Activated CD8-positive, alpha-beta memory T cell treated with anti-CD3 and anti-CD28 coated beads, Interleukin-2, amount 50 U/mL, for 4 hours (primary cell): ENCODE measurements at places on chromosomes 7 and 10.

DNA sequence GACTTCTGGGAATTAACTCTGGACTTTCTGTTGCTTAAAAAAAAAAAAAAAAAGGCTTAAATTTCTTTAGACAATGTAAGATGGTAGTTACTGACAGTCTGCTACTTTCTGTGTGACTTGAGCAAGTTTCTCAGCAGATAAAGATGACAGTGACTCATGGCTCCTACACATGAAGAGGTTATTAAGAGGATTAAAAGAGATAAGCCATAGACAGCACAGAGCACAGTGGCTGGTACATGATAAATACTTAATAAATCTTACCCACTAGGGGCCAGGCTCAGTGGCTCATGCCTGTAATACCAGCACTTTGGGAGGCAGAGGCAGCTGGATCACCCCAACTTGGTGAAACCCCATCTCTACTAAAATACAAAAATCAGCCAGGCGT, 174.8 kb downstream of the JAZF1 start:
- DNase-seq, result no peak

DNA sequence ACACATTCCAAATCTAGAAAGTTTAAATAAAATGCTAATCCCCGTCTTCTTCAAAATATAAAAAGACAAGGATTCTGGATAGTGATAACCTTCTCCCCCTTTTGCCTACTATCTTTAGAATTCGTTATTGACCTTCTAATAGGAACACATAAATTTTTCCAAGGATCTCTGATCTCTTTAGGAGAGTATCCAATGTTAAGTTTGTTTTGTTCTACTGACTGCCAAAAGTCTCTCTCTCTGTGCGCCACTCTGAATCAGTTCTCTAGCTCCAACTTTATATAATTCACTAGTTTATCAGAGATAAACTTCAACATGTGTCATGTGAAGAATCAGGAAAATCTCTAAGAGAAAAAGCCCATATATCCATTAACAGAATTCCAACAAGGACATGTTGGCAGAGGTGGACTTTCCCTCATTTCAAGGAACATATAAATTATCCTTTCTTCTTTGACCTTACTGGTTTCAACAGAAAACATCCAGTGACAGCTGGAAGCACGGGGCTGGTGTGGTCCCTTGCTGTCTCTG, 615.6 kb downstream of the KCNMA1 start:
- no peak for DNase-seq

DNA sequence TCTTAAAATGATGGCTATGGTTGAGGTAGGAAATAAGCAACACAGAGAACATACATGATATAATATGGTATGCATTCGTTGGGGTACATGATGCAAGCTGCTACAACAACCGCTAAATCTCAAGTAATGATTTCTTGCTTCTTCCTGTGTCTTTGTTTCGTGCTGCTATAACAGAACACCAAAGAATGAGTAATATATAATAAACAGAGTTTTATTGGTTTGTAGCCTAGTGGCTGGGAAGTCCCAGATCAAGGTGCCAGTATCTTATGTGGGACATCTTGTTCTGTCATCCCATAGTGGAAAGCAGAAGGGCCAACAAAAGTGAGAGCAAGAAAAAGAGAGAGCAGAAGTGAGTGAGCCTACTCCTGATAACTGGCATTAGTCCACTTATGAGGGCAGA, 689.7 kb downstream of the SUGCT start:
- no peak for DNase-seq

DNA sequence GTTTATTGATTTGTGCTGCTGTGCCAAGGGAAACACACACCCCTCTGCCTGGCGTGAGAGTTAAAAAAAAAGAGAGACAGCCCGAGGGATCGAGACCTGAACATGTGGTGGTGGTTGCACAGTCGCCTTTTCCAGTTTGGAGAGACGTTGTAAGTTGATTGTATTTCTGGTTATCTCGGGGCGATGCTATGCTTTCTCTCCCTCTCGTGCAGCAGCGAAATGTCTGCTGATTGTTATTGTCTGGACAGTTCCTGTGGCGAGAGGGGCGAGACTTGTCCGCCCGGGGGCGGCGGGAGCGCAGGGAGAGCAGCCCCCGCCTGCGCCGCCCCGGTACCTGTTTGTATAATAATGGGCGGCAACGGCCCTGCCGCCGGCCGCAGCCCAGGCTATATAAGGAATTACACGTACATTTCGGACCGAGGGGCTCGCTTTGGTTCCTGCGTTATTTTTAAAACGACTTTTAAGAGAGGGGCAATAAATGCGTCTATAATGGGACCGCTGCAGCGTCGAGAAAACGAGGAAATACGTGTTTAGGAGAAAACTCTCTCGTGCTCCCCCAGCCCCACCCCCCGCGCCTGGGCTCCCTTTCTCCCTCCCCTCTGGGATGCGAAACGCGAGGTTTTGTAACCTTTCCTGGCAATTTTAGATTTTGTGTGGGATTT, 1.7 kb downstream of the ZEB1 start:
- peak; percentile 20 for DNase-seq

GRCh38 chr10:63260860-63261251, 127.7 kb downstream of the NRBF2 start:
- no peak for DNase-seq

DNA sequence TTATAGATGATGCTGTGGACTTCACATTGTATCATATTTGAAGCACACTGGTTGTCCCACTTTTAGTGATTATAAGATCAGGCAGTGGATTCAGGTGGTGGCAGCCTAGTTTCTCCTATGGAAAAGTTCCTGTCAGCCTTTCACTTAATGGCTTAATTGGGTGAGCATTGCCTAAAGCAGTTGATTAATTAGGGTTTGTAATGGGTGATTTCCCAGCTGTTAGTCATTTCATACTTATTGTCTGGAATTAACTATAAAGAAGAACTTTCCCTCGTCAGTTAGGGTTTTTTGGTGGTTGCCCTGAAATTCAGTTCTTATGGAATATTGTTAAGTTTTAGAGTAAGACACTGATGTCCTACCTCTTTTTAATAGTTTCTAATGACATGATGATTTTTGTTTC, 78.8 kb downstream of the SLC25A40 start:
- no peak for DNase-seq

DNA sequence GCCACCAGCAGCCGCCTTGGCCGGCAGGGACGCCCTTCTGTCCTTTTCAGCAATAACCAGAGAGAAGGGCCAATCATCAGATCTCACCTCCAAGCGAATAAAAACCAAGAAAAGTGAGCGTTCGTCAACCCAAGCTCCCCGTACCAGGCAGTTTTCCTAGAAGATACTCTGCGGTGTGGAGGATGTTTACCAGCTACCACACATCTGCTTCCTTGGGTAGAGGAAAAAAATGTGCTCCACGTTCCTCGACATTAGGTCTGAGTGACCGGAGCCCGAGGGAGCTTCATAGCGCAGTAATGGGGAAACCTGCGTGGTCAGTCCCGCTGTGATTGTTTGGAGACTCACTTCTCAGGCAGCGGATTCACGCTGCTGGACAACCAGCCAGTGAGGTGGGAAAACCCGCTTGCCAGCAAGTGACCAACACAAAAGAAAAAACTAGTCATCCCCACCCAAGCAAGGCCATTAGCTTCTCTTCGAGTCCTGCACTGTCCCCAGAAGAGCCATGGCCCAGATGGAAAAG, 73.0 kb downstream of the ZRANB1 start:
- DNase-seq, result no peak

- DNase-seq, result no peak
Measured at GRCh38 chr7:81002421-81002820, 83.6 kb upstream of the SEMA3C start.

DNA sequence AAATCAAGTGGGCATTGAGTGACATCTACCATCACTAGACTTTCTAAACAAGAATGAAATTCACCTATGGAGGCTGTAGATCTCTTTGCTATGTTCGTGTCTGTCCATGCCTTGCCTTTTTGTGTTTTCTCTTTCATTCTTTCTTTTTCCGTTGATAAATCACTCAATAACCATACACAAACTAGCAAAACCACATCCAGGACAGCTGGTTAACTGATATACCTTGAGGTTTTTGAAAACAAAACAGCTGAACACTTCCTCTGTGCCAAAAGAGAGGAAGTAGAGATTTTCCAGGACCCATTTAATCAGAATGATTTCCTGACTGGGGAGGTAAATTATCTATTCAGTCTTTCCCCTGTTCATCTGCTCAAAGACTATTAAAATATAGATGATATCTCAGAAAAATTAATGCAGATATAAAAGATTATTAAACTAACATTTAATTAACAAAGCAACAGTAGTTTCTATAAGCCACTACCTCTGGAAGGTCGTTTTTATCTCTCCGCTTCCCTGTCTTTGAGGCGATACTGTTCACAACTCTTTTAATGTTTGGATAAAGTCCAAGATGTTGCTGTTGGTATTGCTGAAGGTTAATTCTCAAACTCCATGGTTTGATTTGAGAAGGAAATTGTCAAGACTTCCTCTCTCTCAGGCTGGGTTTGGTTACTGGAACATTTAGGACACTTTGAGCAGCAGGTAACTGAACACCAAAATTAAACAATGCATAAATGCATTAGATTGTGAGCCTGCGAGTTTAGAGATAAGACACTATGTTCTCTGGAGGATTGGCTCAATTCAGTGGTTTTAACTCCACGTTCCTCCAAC, 24.4 kb upstream of the C10orf67 start:
- DNase-seq, result no peak

DNA sequence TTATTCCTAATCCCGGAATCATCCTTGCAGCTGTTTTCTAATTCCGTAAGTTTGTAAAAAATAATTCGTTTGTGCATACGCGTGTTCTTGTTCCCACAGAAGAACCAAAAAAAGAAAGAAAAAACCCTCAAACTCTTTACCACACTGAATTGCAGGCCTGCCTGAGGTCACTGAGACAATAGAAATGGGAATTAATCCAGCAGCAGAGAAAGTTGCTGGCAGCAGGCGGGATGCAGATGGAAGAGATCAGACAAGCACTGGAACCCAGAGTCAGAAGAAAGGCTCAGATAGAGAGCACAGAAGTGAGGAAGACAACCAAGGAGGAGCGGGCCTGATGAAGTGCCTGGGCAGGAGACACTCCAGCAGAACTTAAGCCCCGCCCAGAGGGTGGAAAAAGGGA, 141.5 kb upstream of the VWC2 start:
- DNase-seq, result no peak

- no peak for DNase-seq
Measured at GRCh38 chr10:7403620-7404019, 7.2 kb downstream of the SFMBT2 start.

GRCh38 chr7:24619978-24620377, 46.7 kb downstream of the PALS2 start:
- no peak for DNase-seq

DNA sequence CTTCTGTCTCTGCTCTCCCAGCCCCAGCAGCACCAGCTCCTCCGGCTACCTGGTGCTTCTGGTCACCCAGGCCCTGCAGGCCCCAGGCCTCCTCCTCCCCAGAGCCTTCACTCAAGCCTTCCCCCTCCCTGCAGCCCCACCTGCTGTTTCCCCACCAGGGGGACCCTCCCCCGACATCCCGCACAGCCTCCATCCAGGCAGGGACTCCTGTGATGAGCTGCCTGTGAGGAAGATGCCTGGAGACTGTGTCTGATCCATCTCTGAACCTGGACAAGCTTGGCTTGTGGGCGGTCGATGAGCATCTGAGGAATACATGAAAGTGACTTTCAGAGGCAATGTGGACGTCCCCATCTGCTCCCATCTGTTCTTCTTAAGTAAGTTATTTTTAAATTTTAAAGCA, 45.0 kb downstream of the RAMP3 start:
- DNase-seq, result no peak

GRCh38 chr7:155058896-155059295, 11.2 kb upstream of the HTR5A start:
- no peak for DNase-seq

DNA sequence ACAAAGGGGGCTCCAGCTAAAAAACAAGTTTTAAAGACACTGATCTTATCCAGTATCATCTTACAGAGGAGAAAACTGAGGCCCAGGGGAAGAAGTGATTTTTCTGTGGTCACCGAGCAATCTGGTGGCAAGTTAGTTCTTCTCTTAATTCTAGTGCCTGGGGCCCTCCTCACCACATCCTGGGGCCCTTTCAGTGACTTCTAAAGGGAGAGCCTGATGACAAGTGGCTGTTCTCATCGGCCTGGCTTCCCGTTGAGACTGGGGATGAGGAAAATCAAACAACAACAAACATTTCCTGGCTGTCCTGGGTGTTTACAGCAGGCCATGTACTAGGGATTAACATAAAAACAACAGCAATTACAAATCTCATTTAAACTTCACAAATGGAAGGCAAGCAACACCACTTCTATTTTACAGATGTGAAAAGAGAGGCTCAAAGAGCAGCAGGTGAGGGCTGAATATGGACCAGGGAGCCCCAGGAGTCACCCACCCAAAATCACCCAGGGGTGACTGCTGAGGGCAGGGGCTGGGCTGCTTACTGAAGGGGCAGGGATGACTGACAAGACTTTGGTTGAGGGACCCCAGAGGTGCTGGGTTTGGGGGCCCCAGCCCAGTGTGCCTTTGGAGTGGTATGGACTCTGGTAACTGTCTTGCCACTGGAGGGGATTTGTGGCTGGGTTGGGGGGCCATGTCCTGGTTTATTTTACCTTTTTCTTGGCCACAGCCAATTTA, 24.7 kb upstream of the MTPAP start:
- no peak for DNase-seq

GRCh38 chr7:107387573-107388219, 82.2 kb upstream of the GPR22 start:
- DNase-seq, result no peak

- DNase-seq, result no peak
Measured at GRCh38 chr7:117012696-117013095, 59.4 kb downstream of the ST7 start.

GRCh38 chr10:133295426-133296320, 13.0 kb downstream of the TUBGCP2 start:
- no peak for DNase-seq

DNA sequence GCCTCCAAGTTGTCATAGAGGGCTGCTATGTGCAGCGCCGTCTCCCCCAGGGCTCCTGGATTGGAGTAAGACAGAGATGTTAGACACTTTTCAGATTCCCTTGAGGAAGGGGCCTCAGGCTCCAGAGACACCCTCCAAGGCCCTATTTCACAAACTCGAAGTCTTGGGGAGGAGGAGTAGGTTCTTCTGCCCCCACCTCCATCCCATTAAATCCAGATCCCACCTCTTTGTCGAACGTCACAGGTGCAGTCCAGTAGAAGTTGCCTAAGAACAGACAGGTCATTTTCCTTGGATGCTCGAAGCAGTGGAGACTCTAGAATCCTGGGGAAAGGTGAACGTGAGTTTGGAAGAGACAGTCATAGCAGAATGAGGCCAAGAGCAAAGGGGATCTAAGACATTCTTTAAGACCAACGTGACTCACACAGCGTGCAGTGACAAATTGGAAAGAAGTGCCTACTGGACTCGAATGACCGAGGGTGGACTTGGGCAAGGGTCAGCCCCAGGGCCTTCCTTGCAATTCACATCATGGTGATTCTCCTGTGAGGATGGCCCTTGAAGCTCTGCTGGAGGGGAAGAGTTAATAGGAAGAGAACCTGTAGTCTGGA, 3.3 kb downstream of the TRPV5 start:
- DNase-seq, result no peak

DNA sequence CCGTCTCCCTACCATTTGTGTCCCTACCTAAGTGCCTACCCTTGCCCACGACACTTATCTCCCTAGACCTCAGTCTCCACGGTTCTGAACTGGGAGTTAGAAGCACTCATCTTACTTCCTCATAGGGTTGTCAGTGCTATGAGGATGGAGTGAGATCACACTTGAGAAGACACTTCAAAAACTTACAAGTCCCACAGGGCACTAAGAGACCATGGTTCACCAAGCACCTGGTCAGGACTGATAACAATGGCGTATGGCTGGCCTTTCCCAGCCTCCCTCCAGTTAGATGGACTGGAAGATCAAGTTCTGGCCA, 43.2 kb downstream of the KCNMA1 start:
- no peak for DNase-seq
